ENCODE measurements at places on chromosomes 13 and 19. TPM values are rescaled to one million over a fixed set of nuclear protein-coding genes. Genes with fewer than 3 reads are reported as not detected.

Gene SMIM24
- polyA plus RNA-seq = 440 TPM

Gene SELENOV
- polyA plus RNA-seq = 9.6 TPM

Gene NLRP5
- not detected for polyA plus RNA-seq

Gene NTF4
- 4.3 TPM for polyA plus RNA-seq

Gene IL12RB1
- polyA plus RNA-seq = 0.23 TPM

Gene PLPP2
- 2.8 TPM for polyA plus RNA-seq

Gene ZNF524
- 6.5 TPM for polyA plus RNA-seq

Gene ZNF443
- polyA plus RNA-seq = 10.7 TPM

Gene CEACAM4
- 0.12 TPM for polyA plus RNA-seq

Gene PLEKHG2
- polyA plus RNA-seq = 96.8 TPM

Gene ANGPTL4
- polyA plus RNA-seq = 2.6 TPM

Gene WDR62
- 4.4 TPM for polyA plus RNA-seq

Gene CYP2A7
- polyA plus RNA-seq = 0.10 TPM
